Activated T-cell treated with anti-CD3 and anti-CD28 coated beads, Interleukin-2, amount 50 U/mL, for 48 hours (primary cell): ENCODE measurements at places on chromosomes 5 and 9.

DNA sequence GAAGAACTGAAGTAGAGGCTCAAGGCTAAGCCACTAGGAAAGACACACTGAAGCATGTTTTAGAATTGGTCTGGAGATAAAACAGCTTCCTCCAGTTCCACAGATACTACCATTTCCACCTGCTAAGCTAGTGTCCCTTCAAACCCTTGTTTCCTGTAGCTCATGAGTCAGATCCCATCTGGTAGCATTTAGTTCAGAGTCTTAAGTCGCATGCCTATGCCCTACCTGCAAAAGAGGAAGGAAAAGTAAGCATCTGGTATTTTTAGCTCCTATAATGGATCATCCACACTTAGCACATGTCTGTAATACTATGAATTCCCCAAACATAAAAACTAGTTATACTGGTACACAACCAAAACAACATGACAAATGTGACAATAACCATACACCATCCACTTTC lies 92.1 kb downstream of the CDKN2A start:
- DNase-seq: no peak

DNA sequence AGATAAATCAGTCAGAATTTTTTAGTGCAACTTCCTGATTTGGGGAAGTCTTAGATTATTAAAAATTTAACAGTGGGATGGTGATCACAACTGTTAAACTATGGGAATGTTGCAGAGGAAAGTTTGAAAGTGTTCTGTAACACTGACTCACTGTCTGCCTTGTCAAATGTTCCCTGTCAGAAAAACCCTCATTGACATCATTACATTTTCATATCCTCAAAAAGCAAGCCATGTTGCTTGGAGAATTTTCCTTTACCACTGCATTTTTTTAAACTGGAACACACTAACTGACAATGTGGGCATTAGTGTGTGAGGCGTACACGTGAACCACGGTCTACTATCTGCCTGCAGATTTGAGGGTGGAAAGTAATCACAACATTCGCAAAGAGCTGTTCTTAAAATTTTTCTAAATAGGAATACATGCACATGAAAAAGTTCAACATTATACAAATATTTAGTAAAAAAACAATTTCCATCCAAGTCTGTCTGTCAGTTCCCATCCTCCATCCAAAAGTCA lies 28.6 kb upstream of the IL7R start:
- DNase-seq: no peak

DNA sequence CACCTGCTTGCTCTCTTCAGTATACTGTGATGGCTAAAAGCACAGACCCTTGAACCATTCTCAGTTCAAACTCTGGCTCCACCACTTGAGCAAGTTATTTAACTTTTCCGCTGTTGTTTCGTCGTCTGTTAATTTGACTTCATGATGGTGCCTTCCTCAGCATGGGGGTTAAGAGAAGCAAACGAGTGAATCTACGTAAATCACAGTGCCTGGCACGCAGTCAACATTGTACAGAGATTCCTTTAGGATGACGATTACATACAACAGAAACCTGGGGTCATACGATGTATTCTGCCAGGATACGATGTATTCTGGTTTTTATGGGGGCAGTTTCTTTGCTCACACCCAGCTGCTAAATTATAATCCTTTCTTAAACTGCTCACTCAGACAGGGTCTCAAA lies 515.6 kb downstream of the CCDC171 start:
- no peak for DNase-seq

DNA sequence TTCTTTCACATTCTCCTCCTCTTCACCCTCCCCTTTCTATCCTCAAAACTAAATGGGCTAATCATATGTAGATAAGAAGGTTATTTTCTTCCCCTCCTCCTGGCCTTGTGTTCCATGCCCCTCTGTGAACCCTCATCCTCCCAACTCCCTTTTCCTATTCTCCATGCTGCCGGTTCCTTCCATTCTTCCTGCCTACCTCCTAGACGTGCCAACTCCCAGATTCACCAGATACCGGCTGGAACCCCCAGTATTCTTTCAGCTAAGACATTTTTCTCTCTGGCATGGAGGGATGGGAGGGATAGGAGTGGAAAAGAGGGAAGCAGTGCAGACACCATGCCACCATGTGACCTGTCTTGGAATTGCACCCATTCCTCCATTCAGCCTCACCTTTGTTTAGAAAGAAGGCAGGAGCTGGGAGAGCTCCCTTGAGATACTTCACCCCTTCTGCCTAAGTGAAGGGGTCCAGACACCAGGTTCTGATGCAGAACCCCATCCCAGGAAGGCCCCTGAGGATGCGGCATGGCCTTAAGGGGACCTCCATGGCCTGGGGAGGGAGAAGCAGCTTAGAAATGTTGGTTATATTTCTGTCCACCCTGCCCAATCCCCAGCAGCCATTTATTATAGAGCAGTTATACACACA lies 4.8 kb downstream of the DNAJB5 start:
- no peak for DNase-seq

DNA sequence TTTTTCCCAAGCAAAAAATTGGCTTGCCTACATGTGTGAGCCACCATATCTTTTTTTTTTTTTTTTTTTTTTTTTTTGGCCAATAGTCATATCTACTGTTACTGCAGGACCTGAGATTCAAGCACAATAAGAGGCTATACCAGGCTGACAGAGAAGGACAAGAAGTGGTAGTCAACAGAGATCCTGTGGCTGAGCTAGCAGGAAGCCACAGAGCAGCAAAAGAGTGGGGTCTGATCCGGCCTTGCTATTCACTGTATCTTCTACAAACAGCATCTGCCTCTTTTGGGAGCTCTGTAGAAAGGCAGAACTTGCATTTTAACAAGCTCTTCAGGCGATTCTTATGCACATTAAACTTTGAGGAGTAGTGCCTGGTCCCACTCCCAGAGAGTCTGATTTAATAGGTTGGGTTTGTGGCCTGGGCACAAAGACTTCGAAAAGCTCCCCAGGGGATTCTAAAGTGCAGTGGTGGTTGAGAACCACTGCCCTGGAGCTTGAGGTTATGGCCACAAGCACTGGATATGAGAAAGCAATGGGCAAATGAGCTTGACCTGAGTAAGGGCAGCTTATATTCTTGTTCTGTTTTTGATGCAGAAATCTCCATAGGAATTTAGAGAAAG lies 162.8 kb downstream of the PIK3R1 start:
- DNase-seq: no peak

GRCh38 chr9:94654165-94654894 lies 15.0 kb upstream of the FBP1 start:
- DNase-seq: no peak

GRCh38 chr5:148820461-148821395 lies 5.7 kb upstream of the ADRB2 start:
- DNase-seq: no peak
